SK-N-SH treated with all-trans-retinoic acid at 6 μM for 48 hours (cell line): ENCODE measurements at places on chromosomes 13 and 19.

DNA sequence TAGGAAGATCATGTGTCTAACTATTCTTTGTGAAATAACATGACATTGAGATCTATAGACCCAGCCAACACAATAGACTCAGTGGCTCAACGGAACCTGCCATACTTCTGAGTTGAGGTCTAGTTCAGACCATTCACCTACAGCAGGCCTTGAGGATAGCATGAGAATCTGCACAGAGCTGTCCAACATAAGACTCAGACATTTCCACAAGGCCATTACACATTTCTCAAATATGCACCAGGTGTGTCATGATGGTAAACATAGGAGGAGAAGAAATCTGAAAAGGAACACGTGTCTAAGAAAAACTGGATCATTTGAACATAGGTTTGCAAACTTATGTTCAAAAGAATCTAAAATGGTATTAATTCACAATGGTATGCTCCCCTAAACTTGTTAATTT lies 421.4 kb downstream of the SLITRK6 start:
- no peak for ATAC-seq

GRCh38 chr13:76864259-76864658 lies 21.9 kb downstream of the KCTD12 start:
- ATAC-seq, result no peak

GRCh38 chr13:34611671-34612070 lies 330.4 kb upstream of the NBEA start:
- ATAC-seq, result no peak

DNA sequence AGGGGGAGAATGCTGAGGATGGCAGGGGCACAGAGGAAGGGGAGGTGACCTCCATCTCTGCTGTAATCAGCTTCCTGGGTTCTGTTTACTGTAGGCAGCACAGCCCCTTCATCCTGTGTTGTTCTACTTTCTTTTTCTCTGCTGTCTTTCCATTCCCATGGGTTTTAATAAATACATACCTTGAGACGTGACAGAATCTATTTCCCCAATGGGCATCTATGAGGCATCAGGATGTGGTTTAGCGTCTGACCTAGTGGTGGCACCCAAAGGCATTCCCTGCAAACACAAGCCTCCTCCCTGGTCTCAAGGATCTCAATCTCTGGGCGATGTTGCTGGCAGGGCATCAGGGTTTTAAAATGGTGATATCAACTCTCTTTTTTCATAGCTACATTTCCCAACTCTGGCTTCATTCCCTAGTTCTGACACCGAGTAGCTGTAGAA lies 60.8 kb downstream of the ALOX5AP start:
- ATAC-seq, result peak; percentile 46

DNA sequence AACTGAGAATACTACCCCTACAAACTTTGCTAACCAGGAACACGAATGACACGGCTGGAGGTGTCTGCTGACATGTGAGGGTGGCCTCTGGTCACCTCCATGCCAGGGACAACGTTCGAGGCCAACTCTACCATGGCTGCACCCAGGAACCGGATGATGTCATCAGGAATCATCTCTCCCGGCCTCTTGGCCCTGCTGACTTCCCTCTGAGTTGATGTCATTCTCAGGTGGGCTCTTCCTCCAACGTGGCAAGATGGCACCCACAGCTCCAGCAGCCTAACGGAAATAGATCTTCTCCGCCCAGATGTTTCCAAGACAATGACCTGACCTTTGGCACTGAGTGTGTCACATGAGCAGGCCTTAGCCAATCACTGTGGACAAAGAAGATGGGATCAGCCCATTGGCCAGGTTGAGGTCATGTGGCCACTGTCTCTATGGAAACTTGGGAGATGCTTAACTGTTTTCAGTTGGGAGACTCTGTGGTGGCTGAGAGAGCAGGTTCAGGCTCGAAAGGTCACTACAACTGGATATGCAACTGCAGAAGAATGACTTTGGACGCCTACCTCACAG lies 15.0 kb downstream of the MBD3L2B start:
- no peak for ATAC-seq

DNA sequence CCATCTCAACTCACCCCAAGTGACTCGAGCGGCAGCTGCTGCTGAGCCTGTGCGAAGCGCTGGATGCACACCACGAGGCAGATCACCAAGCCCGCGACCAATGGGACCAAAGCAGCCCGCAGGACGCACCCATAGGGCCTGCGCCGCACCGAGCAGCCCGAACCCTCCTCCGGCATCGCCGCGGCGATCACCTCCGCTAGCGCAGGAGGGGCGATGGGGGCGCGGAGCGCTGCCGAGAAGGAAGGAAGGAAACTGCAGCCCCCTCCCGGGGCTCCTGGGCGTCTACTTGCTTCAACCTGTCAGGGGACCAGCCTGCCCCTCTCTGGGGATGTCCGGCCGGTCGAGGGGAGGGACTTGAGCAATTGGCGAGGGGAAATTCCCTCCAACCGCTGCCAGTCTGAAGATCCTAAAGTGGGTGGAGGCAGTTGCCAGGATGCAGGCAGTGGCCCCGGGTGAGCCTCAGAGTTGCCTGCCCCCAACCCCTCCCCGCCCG lies at the start of gene CD70:
Gene CD70 (minus strand): TSS at position 324 of the 493 bp plus-strand sequence. CDS start 148 bp downstream, at position 176.
- peak; percentile 22; the same call in 2 of the 3 replicates for ATAC-seq

GRCh38 chr13:40553356-40553755 lies 113.1 kb downstream of the FOXO1 start:
- ATAC-seq, result no peak

GRCh38 chr19:3710265-3710812 lies 2.2 kb downstream of the TJP3 start:
- peak; percentile 32; the same call in 2 of the 3 replicates for ATAC-seq

- no peak for ATAC-seq
These were observed 4.9 kb downstream of the KLC3 start for GRCh38 chr19:45345506-45345860.

DNA sequence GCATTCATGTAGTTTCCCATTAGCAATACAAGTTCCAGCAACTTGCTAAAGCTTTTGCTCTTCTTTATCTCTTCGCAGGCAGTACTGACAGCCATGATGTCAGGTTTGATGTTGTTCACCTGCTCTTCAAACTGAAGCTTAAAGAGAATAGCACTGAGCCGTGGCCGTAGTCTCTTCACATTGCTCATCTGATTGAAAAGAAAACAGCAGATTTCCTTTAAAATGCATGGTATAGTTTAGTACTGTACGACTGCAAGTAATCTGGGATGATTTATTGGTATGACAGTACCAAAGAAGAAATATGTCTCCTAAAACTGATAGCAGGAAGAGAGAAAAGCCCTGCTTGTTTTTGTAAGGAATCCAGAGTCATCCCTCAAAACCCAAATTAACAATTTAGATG lies 284.4 kb downstream of the DIAPH3 start:
- ATAC-seq, result peak; percentile 59

DNA sequence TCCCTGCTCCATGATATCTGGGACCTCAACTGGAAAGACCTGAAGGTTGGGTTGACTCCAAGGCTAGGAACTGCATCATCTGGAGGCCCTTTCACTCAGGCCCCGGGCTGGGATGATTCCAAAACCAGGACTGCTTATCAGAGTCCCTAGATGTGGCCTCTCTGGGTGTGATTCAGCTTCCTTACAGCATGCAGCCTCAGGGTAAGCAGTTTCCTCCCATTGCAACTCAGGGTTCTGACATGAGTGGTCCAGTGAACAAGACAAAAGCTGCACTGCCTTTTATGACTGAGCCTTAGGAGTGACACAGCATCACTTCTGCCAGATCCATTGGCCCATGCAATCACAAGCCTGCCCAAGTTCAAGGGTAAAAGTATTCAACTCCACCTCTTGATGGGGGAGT lies 502.8 kb downstream of the COG6 start:
- ATAC-seq, result no peak

DNA sequence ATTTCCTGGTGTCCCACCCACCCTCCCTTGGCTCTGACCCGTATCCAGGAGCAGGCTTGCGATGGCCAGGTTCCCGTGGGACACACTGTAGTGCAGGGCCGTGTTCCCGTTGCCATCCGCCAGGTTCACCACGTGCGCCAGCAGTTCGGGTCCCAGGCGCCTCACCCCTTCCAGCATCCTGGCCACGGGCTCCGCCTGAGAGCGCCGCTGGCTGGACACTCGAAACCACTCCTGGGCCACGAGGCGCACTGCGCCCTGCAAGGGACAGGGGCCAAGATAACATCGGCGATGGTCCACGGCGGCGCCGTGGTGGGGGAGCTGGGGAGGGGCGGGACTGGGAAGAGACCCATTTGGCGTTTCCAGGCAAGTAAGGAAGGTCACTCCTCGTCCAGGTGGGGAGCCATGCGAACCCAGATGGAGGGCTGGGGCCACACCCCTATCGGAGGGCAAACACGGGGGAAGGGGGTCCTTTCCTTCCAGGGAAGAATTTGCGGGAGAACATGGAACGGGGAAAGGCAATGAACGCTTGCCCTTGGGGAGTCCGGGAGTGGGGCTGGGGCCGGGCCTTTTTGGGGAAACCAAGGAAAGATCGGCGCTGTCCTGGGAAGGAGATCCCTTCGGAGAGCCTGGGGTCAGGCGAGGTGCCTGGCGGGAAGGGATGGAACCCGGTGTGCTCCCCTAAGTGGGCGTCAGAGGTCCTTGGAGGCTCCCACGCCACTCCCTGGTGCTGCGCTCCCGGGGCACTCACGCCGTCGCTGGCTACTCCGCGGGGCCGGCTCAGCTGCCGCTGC lies 9.9 kb downstream of the KANK3 start:
- 0 out of 3 replicates have a peak, but pooled peaks have one; percentile 7 for ATAC-seq

GRCh38 chr13:31927219-31927653 lies 104.3 kb upstream of the FRY start:
- no peak for ATAC-seq

GRCh38 chr13:40247845-40248244 lies 418.6 kb downstream of the FOXO1 start:
- no peak for ATAC-seq

DNA sequence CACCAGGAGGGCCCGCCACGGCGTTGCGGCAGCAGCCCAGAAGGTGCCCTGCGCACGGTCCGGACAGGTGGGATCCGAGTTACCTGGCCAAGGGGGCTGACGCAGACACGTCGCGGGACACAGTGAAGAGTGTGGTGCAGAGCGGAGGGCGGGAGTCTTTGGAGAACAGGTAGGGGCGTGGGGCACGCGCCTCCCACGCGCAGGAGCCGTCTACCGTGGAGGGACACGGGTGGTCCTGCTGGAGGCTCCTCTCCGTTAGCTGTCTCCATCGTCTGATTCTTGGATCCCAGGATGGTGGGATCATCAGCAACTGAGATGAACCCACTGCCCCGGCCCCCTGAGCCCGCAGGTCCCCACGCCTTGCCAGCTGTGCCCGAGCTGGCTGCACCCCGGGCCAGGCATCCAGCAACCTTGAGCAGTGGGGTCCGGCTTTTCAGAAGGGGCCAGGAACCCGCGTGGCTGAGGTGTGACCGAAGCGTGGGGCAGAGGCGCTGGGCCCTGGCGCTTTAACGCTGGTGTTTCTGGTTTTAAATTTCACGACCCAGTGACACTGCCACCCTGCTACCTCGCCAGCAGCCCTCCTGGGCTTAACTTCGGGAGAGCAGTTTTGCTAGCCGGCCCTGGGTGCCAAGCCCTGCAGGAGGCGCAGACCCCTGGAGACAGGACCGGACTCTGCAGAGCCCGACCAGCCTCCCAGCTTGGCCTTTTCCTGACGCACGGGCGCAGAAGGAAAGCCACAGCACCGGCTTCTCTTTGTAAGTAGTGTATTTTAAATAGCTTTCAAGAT lies 7.3 kb downstream of the FGF22 start:
- no peak for ATAC-seq

DNA sequence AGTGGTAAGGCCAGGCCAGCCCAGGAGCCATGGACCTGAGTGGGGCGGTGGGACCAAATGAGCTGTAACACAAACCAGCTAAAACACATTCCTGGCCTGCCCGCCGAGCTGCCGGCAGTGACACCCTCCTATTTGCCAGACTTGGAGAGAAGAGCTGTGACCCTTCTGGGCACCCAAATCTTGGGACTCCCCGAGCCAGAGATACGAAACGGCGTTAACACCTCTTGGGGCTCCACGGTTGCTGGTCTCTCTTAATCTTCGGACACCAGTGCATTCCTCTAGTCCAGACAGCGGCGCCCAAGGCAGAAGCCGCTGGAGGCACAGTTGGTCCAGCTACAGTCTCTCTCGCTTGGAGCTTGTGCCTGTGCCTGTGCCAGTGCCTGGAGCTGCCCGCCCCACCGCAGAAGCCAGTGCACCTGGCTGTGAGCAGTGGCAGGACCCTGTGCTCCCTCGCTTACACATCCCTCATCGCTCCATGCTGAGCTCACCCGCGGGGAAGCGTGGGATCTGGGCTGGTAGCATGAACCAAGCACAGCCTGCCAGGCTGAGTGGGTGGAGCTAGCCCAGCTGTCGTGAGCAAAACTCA lies 147.2 kb upstream of the KLHL1 start:
- no peak for ATAC-seq

DNA sequence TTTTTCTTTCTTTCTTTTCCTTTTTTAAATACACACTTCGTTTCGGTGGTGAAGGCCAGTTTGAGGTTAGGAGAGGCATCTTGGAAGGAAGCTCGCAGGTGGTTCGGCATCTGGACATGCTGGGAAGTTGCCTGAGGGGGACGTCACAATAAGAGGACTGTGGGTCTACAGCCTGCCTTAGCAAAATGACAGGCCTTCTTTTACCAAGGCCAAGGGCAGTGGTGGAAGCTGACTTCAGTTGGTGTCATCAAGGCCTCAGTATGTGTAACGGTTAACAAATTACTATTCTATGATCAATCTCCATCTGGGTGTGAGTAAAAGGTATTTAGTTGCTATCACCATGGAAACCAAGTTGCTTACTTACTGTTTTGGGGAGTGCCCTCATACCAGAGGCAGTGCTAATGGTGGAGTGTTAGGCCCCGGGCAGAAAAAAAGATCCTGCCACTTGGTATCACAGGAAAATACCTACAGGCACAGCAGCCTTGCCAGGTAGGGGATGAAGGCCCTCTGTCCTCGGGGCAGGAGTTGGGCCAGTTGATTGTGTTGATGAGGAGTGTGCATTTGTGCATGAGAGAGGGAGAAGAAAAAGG lies 10.3 kb downstream of the ACTN4 start:
- ATAC-seq, result peak; percentile 38

DNA sequence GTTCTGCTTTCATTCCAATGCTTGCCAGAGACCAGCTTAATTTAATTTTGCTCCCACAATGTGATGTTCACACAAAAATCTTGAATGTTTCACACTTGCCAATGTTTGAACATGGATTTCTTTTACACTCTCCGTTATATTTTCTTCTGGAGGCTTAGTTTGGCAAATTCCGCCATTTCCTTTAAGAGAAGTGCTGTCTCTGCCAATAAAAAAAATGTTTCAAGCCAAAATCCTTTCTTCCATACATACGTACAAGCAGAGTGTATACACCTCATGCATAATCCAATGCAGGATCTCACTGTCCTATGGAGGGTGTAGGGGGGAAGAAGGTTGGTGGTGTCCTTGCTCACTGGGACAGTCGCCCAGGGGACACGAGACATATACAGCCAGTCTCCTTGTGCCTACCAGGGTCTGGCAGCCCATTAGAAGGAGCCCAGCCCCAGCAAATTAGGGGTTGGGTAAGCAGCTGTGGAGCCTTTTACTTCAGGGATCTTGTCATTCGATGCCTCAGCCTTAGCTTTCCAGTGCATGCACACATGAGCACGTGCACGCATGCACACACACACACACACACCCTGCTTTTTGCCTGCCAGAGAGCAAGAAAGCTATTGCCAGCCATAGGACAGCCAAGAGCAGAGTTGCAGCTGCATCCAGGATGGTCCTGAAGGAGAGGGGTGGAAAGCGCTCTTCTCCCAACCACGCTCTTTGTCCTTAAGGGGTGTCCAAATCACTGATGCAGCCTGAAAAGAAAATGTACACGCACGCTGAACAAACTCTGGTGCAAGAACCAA lies 208.3 kb downstream of the FOXO1 start:
- no peak for ATAC-seq

- no peak for ATAC-seq
These were observed 4.5 kb upstream of the LAIR1 start for GRCh38 chr19:54369082-54369687.
